Anterior cingulate cortex (tissue), 58 donors: ENCODE measurements at places on chromosomes 12 and 14.
A peak's percentile ranks its signal among the peaks of the same experiment; 100 is the strongest.

GRCh38 chr12:64390275-64390851 is at the start of gene C12orf56:
TSS of gene C12orf56 (minus strand) at chr12:64390758. CDS start at chr12:64390565, 193 bp downstream.
- DNase-seq, result peak; percentile 9

- no peak for DNase-seq
These were observed 13.5 kb upstream of the TESPA1 start for GRCh38 chr12:54997929-54998522.

- no peak for DNase-seq
These were observed 4.2 kb upstream of the SPIC start for GRCh38 chr12:101470939-101471338.

GRCh38 chr12:92242907-92243306 is 97.3 kb upstream of the BTG1 start:
- no peak for DNase-seq

- no peak for DNase-seq
These were observed 173.7 kb downstream of the STXBP6 start for GRCh38 chr14:24875991-24876878.

DNA sequence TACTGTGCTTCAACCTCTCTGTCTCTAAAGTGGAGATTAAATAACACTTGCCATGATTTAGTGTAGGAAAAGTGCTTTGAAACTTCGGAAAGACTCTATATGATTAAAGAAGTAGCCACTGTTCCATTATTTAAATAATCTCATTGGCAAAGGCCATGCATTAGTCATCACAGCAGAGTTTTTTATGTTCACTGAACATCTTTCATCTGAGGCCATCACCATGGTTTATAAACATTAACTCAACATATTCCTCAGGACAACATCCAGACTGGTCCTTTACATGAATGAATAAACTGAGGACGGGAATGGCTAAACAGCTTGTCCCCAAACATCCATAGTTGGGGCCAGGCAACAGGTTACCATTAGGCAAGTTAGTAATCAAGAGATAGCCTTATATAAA is 124.6 kb upstream of the FRMD6 start:
- no peak for DNase-seq
